ENCODE measurements at places on chromosomes 1 and 21. TPM values are rescaled to one million over a fixed set of nuclear protein-coding genes. Genes with fewer than 3 reads are reported as not detected.

DNA sequence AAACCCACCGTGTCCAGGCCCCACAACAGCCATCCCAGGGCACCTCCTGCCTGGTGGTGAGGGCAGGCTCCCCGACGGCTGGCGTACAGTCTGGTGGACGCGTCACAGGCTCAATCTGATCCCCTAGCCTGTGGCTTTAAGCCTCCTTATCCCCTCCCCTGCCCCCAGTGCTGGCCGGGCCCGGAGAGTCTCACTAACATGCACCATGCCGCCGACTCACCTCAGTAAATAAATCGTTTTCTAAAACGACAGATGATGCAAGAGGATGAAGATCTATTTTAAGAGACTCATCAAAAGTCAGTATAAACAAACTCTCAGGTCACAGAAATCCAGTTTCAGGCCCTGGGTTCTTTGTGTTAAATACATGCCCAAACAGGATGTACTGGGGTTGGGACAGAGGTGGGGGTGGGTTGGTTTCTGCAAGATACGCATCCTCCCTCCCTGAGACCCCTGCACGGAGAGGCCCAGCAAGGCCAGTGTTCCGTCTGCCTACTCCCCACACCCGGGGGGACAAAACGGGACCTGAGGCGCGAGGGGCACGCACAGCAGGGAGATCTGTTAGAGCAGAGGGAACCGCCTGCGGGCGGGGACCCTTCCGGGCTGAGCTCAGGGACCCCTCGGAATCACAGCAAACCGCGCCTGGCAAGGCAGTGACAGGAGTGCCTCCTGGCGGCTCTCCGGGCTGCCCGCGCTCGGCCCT is 3.1 kb downstream of the PANK4 start:
- peaks cover 19% of the 10 kb centered on the region for H3K27me3 ChIP-seq
- no peaks in the 10 kb centered on the region for H3K36me3 ChIP-seq
- no peak overlapping the region for H3K4me3 ChIP-seq
- peaks cover 20% of the 10 kb centered on the region for H3K4me1 ChIP-seq

GRCh38 chr1:159798893-159799292 is 3.3 kb upstream of the FCRL6 start:
- H3K36me3 ChIP-seq, result no peaks in the 10 kb centered on the region
- H3K4me3 ChIP-seq, result no peak overlapping the region
- peak; percentile 84 for DNase-seq
- H3K27me3 ChIP-seq, result peaks cover 17% of the 10 kb centered on the region
- no peak overlapping the region for H3K27ac ChIP-seq

DNA sequence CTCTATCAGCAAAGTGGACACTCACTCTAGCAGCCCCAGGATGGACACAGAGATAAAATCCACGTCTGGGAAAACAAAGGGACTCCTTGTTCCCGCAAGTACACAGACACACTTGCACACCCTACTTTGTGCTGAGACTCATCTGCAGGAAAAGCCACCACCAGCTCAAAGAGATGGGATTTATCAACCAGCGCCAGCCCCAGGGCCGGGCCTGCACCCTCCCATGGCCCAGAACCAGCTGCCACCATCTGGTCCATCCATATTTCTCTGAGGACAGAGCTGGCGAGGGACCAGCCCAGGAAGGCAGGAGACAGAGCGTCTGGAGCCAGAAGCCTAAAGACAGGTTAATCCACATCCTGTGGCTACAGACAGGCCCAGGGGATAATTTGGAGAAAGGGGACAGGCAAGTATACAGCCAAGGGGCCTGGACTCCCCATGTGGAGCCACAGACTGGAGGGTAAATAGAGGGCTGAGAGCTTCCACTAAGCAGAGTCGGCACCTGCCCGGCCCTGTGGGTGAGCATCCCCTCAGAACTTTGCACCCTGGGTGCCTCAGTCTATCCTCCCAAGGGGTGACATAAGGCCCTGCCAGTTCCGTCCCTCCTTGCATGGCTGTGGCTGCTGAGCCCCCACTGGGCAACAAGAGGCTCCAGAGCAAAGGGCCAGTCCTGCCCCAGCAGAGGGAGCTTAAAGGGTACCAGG is 233.9 kb downstream of the PTPRU start:
- H3K4me3 ChIP-seq, result no peak overlapping the region
- H3K36me3 ChIP-seq, result no peaks in the 10 kb centered on the region
- no peaks in the 10 kb centered on the region for H3K27me3 ChIP-seq
- peaks cover 5% of the 10 kb centered on the region for H3K4me1 ChIP-seq
- no peak overlapping the region for H3K27ac ChIP-seq

- no peak overlapping the region for H3K27ac ChIP-seq
- H3K27me3 ChIP-seq, result peaks cover 14% of the 10 kb centered on the region
- no peak overlapping the region for H3K4me3 ChIP-seq
- no peaks in the 10 kb centered on the region for H3K36me3 ChIP-seq
- no peak for DNase-seq
These were observed 12.7 kb upstream of the RAB42 start for GRCh38 chr1:28579401-28579800.

DNA sequence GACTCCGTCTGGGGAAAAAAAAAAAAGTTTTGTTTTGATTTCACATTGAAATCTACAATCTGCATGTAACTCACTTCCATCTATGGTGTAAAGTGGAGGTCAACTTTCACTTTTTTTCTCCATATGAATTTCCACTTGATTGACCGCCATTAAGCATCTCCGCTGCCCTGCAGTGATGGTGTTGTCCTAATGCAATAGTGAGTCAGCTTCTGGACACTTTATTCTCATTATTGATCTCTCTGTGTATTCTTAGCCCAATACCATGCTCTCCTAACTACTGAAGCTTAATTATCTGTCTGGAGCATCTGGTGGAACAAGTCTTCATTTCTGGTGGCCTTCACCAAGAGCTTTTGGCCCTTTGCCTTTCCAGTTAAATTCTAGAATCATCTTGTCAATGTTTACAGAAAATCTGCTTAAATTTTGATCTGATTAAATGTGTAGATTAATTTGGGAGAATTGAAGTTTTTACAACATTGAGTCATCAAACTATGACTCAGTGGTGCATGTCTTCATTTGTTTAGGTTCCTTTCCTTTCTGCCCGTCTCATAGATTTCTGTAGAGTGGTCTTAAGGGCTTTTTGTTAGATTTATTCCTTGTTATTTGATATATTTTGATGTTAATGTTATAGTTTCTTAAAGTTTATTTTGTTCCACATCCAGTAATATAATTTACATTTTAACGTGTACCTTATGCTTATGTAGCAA is 181.5 kb downstream of the PRDM2 start:
- H3K4me3 ChIP-seq, result no peak overlapping the region
- no peaks in the 10 kb centered on the region for H3K4me1 ChIP-seq
- DNase-seq, result no peak
- no peaks in the 10 kb centered on the region for H3K36me3 ChIP-seq
- H3K27me3 ChIP-seq, result peaks cover 40% of the 10 kb centered on the region
- H3K27ac ChIP-seq, result no peak overlapping the region

DNA sequence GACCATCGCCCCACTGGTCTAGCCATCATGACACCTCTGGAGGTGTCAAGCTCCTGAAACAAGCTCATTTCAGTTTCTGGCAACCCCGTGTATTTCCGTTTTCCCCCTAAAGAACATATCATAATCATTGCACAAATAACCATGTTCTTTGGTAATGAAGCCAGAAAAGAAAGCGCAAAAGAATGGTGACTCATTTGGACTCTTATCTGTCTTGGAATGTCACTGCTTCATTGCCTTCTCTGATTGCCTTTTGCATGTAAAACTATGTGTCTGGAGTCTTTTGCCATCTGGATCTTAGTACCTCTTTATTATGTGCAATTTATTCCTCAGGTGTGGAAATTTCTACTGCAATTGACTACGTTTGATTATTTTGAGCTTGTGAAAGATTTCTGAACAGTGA is 110.5 kb downstream of the COLGALT2 start:
- H3K36me3 ChIP-seq, result no peaks in the 10 kb centered on the region
- no peak for DNase-seq
- H3K27ac ChIP-seq, result no peak overlapping the region
- no peaks in the 10 kb centered on the region for H3K4me1 ChIP-seq
- no peak overlapping the region for H3K4me3 ChIP-seq

- H3K36me3 ChIP-seq, result no peaks in the 10 kb centered on the region
- H3K4me3 ChIP-seq, result no peak overlapping the region
- H3K27ac ChIP-seq, result no peak overlapping the region
- no peak for DNase-seq
- no peaks in the 10 kb centered on the region for H3K4me1 ChIP-seq
These were observed 539.4 kb downstream of the KIF26B start for GRCh38 chr1:245693941-245694752.

GRCh38 chr1:44062656-44063179 is 31.5 kb upstream of the SLC6A9 start:
- H3K27me3 ChIP-seq, result peaks cover 7% of the 10 kb centered on the region
- H3K27ac ChIP-seq, result no peak overlapping the region
- H3K36me3 ChIP-seq, result no peaks in the 10 kb centered on the region

DNA sequence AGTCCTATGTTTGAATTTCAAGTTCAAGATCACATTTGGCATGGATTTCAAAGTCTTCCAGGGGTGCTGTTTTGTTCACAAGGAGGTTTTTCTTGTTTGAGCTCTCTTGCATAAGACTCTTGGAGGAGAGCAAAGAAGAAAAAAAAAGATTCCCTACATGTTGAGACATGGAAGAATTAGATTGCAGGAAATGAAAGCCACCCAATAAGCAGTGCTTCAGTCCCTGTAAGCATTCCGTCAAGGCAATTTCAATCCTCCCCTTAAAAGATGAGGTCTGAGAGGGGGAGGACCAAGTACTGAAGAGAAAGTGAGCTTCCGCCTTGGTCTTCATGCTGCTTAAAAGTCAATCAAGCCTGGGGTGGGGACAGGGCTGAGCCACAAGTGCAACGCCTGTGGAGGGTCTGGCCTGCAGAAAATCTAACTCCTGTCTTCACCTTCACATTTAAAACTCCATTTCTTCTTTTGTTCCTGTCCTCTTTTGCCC is 50.2 kb downstream of the LPAR3 start:
- H3K36me3 ChIP-seq, result no peaks in the 10 kb centered on the region
- no peaks in the 10 kb centered on the region for H3K27me3 ChIP-seq
- H3K4me3 ChIP-seq, result no peak overlapping the region
- H3K4me1 ChIP-seq, result no peaks in the 10 kb centered on the region
- no peak for DNase-seq
- H3K27ac ChIP-seq, result no peak overlapping the region

GRCh38 chr1:55362558-55362957 is 147.4 kb upstream of the USP24 start:
- no peaks in the 10 kb centered on the region for H3K36me3 ChIP-seq
- H3K27me3 ChIP-seq, result no peaks in the 10 kb centered on the region
- H3K27ac ChIP-seq, result no peak overlapping the region
- DNase-seq, result no peak

GRCh38 chr1:33177996-33178540 is 3.8 kb downstream of the TRIM62 start:
- no peak for DNase-seq
- no peak overlapping the region for H3K4me3 ChIP-seq
- peaks cover 17% of the 10 kb centered on the region for H3K27me3 ChIP-seq
- no peak overlapping the region for H3K27ac ChIP-seq
- peaks cover 9% of the 10 kb centered on the region for H3K4me1 ChIP-seq

- H3K27me3 ChIP-seq, result peaks cover 15% of the 10 kb centered on the region
- no peaks in the 10 kb centered on the region for H3K36me3 ChIP-seq
- no peaks in the 10 kb centered on the region for H3K4me1 ChIP-seq
These were observed at the start of gene ST6GALNAC5 for GRCh38 chr1:76867342-76868130. Gene ST6GALNAC5, plus strand, starts transcription at chr1:76867480.

- H3K4me3 ChIP-seq, result no peak overlapping the region
- H3K27ac ChIP-seq, result no peak overlapping the region
- no peaks in the 10 kb centered on the region for H3K27me3 ChIP-seq
- no peak for DNase-seq
These were observed 30.6 kb upstream of the DDAH1 start for GRCh38 chr1:85495556-85495955.

DNA sequence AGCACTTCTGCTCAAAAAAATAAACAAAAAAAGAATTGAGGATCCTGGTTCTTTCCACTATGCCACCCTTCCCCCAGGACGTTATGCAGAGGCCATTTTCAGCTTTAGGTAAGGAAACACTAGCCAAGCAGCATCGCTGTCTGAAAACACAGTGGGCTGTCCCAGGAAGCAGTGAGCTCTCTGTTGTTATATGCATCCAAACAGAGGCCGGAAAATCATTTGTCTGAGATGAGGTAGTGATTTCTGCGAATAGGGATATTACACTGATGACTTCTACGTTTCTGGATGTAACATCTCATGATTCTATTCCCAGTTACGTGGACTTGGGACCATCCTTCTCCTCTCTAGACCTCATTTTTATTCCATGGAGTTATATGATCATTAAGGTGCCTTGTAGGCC is 137.2 kb downstream of the OMA1 start:
- no peak overlapping the region for H3K4me3 ChIP-seq
- H3K27ac ChIP-seq, result peak overlapping the region; percentile 65
- H3K36me3 ChIP-seq, result no peaks in the 10 kb centered on the region
- peaks cover 48% of the 10 kb centered on the region for H3K4me1 ChIP-seq
- H3K27me3 ChIP-seq, result no peaks in the 10 kb centered on the region

DNA sequence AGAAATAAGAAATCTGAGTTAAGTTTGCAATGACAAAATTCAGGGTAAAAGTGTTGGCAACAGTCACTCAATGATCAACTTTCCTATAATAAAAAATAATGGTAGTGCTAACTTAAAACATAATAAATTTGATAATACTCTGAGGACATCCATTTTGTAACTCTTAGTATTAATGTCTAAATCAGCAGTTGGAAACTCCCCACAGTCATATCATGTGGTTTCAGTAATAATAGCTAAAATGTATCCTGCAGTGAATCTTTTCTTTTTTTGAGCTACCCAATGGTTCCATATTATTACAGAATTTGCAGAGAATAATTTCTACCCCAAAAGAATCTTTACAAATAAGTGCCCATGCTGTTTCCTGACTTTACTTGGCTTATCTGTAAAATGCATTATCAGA is 286.7 kb downstream of the PTPRC start:
- H3K4me1 ChIP-seq, result peaks cover 3% of the 10 kb centered on the region
- no peaks in the 10 kb centered on the region for H3K27me3 ChIP-seq
- no peak overlapping the region for H3K27ac ChIP-seq
- no peaks in the 10 kb centered on the region for H3K36me3 ChIP-seq

Gene CHODL
- total RNA-seq, result 1.6 TPM

Gene DAB1
- 14.6 TPM for total RNA-seq

Gene TSEN15
- total RNA-seq, result 52.6 TPM

Gene TPTE
- total RNA-seq, result not detected

Gene DMBX1
- 0.06 TPM for total RNA-seq

Gene SLC5A3
- 31.8 TPM for total RNA-seq
